ENCODE measurements at places on chromosomes 13 and 19.

DNA sequence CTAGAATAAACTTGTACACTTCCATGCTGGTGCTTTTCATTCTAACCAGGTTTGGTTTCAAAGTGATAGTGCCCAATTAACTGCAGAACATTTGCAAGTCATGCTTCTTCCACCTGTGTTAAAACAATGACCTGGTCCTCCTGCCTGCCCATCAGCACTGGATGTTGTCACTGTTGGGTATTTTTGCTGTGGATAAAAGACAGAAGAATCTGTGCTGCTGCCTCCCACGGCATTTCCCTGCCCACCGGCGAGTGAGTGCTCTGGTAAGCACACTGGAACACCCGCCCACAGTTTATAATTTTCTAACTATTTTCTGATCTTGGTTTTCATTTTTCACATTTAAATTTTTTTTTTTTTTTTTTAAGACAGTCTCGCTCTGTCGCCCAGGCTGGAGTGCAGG lies 2.3 kb upstream of the AKAP8 start:
- DNase-seq, result peak; percentile 62

GRCh38 chr13:97161582-97162231 lies 60.4 kb upstream of the MBNL2 start:
- no peak for DNase-seq

- DNase-seq, result no peak
Observed at GRCh38 chr19:45244133-45244794, 943 bp downstream of the EXOC3L2 start.

- no peak for DNase-seq
Observed at GRCh38 chr19:6837525-6837924, 49.9 kb upstream of the ADGRE1 start.

DNA sequence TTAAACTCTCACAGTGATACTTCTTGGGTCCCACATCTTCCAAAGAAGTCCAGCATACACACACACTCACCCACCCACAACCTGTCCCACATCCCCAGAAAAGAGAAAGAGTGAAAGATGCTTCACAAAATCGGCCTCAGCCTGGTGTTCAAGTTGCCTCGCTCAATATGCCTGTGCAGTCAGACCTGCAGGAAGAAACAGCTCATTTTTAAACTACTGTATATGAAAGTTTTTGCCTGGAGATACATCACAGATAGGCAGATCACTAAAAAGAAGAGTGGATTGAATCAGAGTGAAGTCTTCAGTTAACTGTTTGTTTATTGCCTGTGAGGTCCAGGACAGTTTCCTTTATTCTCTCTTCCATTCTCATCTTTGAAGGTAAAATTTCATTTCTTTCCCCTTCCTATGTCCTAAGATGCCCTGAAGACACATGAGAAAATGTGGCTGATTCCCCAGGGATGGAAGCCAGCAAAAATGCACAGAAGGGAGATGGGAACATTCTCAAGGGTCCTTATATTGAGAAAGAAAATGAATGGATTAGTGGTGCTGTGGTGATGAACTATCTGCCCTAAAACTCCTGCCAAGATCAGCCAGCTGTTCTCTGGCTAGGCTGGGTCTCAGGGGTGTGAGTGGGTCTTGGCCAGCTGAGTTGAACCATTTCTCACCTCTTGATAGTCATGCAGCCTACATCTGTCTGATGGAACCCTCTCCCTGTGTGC lies 259.0 kb downstream of the ITGBL1 start:
- DNase-seq, result no peak

DNA sequence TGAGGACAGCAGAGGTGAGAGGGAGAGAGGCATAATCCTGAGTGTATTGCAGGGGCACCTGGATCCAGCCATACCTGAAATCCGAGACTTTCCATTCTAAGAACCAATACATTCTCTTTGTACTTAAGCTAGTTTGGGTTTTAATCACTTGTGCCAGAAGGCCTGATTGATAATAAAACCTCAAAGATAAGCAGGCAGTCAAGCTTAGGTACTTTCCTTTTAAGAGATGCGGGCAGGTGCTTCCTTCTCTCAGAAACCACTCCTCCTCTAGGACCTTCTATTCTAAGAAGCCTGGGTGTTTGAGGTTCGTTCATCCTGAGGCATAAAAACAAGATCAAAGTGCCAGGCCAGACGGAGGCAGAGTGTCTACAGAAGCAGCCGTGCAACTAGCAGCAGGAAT lies 22.2 kb downstream of the FAM187B start:
- DNase-seq, result no peak

- DNase-seq, result no peak
Observed at GRCh38 chr13:46535825-46536224, 17.1 kb upstream of the LRCH1 start.

GRCh38 chr19:18756896-18757295 lies 34.2 kb downstream of the COMP start:
- DNase-seq, result no peak

GRCh38 chr19:10191347-10191746 lies 3.4 kb downstream of the DNMT1 start:
- DNase-seq, result no peak

DNA sequence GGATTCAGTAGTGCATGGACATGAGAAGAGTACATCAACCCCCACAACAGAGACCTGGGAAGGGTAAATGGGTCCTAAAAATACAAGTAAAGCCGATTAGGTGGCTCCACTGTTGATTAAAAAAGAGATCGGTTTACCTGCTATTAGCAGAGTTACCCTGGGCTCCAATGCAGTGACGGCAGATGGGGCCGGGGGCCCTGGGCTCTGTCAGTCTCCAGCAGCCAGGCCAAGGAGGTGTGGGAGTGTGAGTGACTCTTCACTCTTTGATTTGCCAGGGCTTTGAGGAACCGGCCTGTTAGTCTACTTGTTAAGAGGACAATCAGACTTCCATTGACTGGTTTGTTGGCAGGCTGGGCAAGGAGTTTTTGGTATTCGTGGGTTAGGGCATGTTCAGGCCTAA lies 1368.7 kb downstream of the UQCRFS1 start:
- no peak for DNase-seq

DNA sequence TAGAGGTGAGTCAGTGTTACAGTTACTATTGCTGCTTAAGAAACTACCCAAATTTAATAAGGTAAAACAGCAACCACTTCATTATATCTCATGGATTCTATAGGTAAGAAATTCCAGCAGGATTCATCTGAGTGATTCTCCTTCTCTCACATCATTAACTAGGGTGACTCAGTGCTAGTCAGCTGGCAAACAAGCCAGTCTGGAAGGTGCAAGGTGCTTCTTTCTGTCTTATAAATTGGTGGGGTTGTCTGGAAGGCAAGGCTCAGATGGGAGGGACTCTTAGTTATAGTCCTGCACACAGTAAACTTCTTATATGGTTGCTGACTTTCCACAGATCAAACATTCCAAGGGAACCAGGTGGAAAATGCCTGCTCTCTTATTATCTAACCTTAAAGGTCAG lies 484.5 kb downstream of the GPC5 start:
- DNase-seq, result no peak

DNA sequence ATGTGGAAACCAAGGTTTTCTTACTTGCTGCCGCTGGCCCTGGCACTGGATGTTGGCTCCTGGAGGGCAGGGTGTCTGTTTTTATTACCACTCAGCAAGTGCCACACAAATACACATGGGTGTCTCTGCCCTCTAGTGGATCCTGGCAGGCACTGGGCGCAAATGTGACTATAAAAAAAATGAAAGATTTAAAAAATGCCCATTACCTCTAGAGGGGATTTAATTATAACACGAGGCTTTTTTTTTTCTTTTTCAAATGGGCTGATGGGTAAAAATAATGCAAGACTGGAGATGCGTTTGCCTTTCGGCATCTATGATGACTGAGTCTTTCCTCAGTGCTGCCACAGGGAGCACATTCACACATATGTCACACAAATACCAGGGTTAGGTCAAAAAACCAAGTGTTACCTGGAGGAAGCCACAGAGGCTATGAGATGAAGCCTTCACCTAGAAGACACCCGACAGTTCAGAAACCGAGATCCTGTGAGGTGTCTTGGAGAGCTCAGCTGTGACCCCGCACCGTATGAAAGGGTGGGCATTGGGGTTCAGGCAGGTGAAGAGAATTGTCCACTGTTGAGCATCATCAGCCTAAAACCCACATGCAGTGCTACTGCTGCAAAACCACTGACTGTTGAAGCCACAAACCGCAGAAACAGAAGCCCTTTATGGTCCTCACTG lies 25.7 kb downstream of the CHAMP1 start:
- DNase-seq, result peak; percentile 49

DNA sequence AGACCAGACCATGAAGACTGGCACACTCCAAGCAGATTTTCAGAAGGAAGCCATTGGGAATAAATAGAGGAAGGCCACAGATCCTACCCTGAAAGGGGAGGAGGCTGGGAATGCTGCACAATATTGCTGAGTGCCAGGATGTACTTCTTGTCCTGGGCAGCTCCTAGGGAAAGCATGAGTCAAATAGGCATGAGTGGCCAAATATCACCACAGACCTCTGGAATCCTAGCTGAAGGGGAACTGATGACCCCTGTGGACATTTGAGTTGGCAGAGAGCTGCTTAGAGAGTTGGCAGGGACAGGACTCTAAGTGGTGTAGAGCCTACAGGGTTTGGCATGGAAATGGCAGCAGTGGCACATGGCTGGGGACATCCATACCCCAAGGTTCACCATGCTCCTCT lies 234.3 kb upstream of the TRPC4 start:
- no peak for DNase-seq

GRCh38 chr13:86446311-86446710 lies 647.1 kb upstream of the SLITRK6 start:
- peak; percentile 15 for DNase-seq

DNA sequence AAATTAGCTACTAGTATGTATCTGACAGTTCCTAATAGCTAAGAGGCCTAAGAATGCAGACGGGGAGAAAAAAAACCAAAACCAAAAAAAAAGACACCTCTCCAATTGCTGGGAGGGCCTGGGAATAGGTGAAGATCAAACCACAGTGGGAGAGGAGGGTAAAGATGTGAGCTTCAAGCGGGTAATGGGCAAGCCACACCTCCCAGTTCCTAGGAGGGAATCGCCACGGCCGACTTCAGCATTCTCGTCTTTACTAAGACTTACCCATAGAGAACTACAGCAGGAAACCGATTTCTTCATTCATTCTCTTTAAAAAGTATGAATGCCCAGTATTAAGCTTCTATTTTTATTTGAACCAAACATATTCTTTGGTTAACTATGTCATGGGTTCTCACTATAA lies 5.6 kb upstream of the EEF1AKMT1 start:
- DNase-seq, result no peak

DNA sequence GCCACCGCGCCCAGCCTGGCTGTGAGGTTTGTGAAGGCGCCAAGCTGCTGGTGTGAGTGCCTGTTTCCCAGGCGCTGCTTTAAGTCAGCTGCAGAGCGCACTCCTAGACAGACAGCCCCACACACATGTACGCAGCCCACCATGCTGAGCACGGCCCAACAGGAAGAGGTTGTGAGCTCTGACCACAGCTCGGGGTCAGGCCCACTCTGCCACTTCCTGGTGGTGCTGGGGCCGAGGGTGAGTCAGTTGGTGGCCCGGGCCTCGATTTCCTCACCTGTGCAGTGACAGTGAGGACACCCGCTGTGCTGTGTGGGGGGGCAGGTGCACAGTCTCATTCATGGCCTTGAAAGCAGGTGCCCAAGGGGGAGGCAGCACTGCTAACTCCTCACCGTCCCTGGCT lies 106.7 kb downstream of the KDM4B start:
- DNase-seq, result no peak

DNA sequence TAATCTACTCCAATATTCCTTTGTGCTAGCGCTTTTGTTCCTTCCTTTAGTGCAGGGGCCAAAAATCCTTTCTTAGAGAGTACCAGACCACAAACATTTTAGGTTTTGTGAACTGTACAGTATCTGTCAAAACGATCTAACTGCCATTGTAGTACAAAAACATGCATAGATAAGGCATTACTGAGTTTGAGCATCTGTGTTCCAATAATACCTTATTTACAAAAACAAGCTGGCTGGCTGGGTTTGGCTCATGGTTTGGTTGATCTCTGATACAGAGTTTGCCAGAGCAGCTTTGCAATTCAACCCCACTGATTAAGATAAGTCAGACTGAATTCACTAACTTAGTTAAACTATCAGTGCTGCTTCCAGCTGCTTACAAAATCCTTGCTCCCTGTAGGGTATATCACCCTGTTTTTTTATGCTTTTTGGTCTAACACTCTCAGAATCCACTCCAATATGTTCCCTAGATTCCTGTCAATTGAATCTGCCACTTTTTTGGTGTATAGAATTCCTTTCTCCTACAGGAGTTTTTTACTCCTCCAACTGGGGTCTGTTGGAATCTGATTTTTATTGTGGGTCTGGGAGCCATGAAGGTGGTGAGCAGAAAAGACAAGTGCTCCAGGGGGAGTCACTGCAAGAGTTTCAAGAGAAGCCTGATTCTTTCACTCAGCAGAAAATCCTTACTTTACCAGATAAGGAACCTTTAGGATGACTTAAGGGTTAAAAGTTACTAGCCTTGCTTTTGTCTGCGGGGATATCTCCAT lies 1399.4 kb downstream of the EFNB2 start:
- DNase-seq, result no peak

DNA sequence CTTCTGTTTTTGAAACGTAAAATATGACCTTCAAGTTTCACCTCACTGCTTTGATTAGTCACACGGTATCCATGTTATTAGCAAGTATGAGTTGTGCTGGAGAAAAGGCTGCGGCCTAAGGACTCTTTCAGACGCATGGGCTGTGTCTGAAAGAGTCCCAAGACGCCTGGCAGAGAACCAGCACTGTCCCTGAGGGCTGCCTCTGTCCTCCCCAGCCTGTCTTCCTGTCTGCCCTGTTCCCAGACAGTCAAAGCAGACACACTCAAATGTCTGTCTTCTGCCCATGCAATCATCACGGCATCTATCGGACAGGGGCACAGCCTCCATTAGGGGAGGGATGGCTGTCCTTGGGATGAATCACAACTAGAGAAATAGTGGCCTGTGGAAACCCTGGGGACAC lies 65.5 kb downstream of the DPY19L3 start:
- no peak for DNase-seq

DNA sequence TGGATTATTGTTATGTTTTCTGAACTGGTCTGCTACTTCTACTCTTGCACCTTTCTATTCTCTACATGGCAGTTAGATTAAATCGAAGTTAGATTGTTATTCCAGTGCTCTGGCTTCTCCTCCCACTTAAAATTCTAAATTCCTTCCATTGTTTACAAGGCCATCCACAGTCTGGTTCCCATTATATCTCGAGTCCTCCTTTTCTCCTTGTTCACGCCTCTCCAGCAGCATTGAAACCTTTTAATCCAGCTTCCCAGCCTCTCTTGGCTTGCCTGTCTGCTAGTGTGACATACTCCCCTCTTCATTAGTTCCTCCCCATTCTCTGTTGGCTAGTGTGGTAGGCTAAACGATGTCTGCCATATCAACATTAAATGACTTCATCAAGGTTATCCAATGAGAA lies 54.5 kb downstream of the DNAJC15 start:
- no peak for DNase-seq

- no peak for DNase-seq
Observed at GRCh38 chr19:51686171-51686570, 7.0 kb upstream of the SPACA6 start.

GRCh38 chr19:5207806-5208205 lies 132.8 kb downstream of the PTPRS start:
- no peak for DNase-seq

- no peak for DNase-seq
Observed at GRCh38 chr19:19471682-19472081, 43.7 kb downstream of the TSSK6 start.
